ENCODE measurements at places on chromosomes 4 and X.

GRCh38 chr4:25981749-25982148 lies 67.7 kb downstream of the SMIM20 start:
- no peak for DNase-seq

DNA sequence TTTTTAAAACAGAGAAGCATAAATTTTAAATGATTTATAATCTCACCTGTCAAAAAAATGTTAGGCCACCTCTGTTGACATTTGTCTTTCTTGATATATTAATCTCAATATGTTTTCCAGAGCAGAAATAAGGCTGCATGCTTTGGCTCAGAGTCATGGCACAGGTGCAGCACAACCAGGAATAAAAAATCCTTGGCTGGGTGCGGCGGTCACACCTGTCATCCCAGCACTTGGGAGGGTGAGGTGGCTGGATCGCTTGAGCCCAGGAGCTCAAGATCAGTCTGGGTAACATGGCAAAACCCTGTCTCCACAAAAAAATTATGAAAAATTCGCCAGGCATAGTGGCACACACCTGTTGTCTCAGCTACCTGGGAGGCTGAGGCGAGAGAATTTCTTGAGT lies 18.1 kb downstream of the CPLX1 start:
- DNase-seq = peak; percentile 5

GRCh38 chr4:105710012-105710600 lies 1.5 kb downstream of the GSTCD start:
- DNase-seq = no peak

GRCh38 chr4:175714686-175715085 lies 97.4 kb downstream of the GPM6A start:
- peak; percentile 93 for DNase-seq

GRCh38 chrX:70498129-70498528 lies 53.5 kb downstream of the DLG3 start:
- DNase-seq = no peak

DNA sequence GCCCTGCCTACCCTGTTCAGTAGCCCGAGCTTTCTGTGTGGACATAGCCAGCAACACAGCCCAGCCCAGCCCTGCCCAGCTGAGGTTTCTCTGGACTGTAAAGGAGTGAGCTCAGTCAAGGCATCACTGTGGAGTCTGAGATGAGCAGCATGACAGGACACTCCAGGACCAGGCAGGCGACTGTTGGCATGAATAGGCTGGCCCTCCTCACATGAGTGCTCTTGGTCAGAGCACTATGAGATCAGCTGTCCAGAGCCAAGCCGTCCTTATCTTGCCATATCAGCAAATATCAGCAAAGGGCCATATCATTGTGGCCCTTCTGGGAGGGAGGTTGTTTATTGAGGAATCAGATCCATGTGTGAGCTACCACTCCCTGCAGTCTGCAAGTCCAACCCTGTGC lies 30.9 kb downstream of the REELD1 start:
- DNase-seq = no peak

GRCh38 chrX:130631011-130631410 lies 229.2 kb downstream of the RBMX2 start:
- DNase-seq = no peak

GRCh38 chr4:152032722-152033131 lies 271.9 kb upstream of the GATB start:
- no peak for DNase-seq

GRCh38 chr4:155789391-155789790 lies 30.6 kb downstream of the GUCY1B1 start:
- no peak for DNase-seq

GRCh38 chr4:103074744-103075434 lies 1.7 kb downstream of the SLC9B2 start:
- no peak for DNase-seq

GRCh38 chr4:112381996-112382692 lies 85.0 kb downstream of the ALPK1 start:
- peak; percentile 89 for DNase-seq

GRCh38 chr4:148786699-148787098 lies 344.5 kb upstream of the NR3C2 start:
- DNase-seq = no peak

GRCh38 chr4:54806351-54806750 lies 148.6 kb downstream of the KIT start:
- no peak for DNase-seq
